Activated CD8-positive, alpha-beta memory T cell treated with anti-CD3 and anti-CD28 coated beads for 1 hour (primary cell): ENCODE measurements at places on chromosomes 7 and 10.

DNA sequence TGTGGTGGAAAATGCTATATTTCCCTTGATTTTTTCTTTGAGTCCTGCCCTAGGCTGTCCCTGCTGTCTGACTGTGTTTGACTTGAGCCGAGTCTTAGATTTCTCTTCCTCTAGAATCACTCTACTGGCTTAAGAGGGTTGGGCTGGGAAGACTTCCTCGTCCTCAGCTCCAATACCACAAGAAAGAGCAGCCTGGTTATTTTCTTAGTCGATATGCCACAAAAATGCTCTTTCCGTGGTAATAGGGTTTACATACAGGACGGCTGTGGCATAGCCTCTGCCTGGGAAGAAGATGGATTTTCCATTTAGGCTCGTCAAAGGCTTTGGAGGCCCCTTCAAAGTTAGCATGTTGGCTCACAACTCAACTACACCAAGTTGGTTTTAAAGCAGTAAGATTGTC is 212.0 kb upstream of the IGFBP3 start:
- DNase-seq, result no peak

DNA sequence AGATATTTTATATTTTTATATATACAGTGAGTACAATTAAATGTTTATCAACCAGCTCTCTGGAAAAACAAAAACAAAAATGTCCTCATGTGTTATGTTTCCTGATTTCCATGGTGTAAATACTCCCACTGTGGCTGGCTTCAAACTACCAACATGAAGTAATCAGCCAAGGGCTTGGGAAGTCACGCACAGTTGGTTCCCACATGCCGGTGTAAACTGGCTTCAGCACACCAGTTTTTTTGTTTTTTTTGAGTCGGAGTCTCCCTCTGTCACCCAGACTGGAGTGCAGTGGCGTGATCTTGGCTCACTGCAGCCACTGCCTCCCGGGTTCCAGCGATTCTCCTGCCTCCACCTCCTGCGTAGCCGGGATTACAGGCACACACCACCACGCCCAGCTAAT is 11.8 kb downstream of the OSBPL3 start:
- no peak for DNase-seq

- no peak for DNase-seq
Observed at GRCh38 chr10:6416892-6417512, 163.1 kb downstream of the PRKCQ start.

DNA sequence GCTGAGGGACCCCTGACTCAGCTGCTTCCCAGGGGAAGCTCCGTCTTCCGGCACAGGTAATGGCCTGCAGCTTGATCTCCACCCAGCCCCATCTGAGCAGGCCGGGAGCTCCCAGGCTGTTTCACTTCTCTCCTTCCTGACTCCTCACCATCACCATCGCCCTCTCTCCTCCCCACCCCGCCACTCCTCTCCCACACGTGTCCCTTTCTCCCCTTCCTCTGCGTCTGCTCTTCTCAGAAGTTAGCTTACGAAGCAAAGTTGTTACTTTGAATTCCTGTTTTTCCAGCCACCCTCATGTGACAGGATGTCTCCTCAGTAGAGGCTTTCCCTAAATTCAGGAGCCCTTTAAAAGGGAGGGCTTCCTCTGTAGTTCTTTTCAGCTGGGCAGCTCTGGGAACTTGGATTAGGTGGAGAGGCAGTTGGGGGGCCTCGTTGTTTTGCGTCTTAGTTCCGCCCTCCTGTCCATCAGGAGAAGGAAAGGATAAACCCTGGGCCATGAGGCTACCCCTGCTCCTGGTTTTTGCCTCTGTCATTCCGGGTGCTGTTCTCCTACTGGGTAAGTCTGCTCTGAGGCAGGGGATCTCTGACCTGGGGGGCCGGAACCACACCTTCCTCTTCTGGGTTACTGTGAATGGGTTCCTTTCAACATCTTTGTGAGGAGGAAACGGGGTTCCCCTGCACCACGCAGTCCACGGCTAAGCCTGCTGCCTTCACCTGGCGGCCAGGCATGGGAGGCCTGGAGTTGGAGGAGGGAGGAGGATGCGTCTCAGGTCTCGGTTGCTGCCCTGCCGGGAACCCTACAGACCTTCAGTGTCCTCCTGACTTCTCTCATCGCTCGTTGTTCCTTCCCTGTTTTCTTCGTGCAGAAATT is at the start of gene MRC1:
TSS of gene MRC1 (plus strand) at position 378 of the 871 bp plus-strand sequence. CDS start at position 496, 118 bp downstream.
- DNase-seq, result no peak

- no peak for DNase-seq
Observed at GRCh38 chr7:16963044-16963443, 81.3 kb upstream of the AGR3 start.

- DNase-seq, result no peak
Observed at GRCh38 chr10:52423369-52423768, 109.3 kb downstream of the DKK1 start.

- DNase-seq, result no peak
Observed at GRCh38 chr10:51860257-51860656, 160.9 kb upstream of the CSTF2T start.

DNA sequence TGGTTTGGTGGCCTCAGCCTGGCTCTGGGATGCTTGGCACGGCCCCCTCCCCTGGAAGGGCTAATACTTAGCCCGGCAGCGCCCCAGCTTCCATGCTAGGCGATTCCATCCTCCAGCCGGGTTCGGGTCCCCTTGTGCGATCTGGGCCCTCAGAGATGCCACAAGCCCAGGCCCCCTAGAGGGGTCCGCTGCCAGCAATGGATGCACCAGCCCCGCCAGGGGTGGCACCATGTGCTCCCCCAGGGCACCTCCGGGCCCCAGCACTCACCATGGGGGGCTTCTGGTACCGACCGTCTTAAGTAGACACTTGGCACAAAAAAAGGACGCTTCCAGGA is 125.7 kb upstream of the KCTD7 start:
- no peak for DNase-seq

DNA sequence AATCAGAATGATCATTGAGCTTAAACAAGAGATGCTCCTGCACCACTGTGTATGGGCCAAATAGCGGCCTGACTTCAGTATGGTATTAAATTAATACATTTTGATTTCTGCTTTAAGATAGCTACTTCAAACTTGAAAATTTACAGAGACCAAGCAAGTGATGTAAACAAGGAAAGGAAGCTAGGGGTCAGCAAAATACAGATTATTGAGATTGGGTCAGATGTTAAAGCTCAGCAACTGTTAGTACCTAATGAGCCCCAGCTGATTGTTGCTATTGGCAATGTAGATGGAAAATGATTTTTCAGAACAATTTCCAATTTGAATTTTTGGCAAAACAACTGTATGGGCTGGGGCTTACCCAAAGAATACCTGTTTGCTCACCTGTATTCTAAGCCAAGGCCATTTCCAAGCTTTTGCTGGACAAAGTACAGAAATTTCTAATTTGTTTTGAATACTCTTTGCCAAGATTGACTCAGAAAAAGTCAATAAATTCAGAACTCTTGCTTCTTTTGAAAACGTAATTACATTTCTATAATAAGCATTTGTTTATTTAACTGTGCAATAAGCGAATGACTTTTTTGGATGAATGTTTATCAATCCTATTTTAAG is 23.0 kb upstream of the DLD start:
- DNase-seq, result no peak

- no peak for DNase-seq
Observed at GRCh38 chr10:76558996-76559891, 1078.4 kb downstream of the KCNMA1 start.

GRCh38 chr7:95793658-95794057 is 21.3 kb downstream of the DYNC1I1 start:
- no peak for DNase-seq

- peak; percentile 18 for DNase-seq
Observed at GRCh38 chr10:34638406-34639054, 176.6 kb downstream of the PARD3 start.

DNA sequence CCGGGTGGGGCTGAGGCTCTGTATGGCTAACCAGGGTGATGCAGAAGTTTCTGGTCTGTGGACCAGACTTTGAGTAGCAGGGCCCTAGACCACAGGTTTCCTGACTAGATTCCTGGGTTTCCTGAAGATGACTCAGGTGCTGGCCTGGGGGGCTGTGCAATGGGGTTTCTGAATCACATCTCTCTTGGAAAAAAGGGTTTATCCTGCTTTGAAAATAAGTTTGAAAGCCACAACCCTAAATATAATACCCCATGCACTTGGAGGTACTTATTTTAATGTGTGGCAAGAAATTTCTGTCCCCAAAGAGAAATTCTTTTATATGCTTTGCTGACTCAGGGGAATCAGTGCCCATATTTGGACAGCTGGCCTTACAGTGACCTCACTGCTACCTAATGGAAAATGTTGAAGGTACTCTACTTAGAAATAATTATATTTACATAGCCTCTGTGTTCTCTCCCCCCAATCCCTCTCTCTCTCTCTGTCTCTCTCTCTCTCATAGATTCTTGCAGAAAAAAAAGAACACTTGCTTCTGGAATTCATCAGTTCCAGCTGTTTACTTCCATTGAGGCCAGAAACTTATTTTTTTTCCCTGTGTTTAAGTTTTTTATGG is 184.4 kb upstream of the LYZL2 start:
- no peak for DNase-seq

- no peak for DNase-seq
Observed at GRCh38 chr7:131131746-131132431, 195.8 kb upstream of the MKLN1 start.

DNA sequence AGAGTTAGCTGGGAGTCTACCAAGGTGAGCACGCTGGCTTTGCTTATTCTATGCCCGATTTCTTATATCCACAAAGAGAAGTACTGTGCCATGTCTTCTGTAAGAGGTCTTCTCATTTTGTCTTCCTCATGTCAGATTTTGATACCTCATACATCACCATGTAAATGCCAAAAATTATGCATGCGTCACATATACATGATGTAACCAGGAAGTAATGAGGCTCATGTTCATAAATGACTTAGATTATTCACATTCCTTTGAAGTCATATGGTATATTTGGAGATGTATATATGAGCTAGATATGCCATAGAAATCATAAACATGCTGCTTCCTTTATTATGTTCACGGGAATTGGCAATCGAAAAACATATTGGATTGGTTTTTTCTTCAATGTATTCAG is 97.7 kb upstream of the CELF2 start:
- no peak for DNase-seq

DNA sequence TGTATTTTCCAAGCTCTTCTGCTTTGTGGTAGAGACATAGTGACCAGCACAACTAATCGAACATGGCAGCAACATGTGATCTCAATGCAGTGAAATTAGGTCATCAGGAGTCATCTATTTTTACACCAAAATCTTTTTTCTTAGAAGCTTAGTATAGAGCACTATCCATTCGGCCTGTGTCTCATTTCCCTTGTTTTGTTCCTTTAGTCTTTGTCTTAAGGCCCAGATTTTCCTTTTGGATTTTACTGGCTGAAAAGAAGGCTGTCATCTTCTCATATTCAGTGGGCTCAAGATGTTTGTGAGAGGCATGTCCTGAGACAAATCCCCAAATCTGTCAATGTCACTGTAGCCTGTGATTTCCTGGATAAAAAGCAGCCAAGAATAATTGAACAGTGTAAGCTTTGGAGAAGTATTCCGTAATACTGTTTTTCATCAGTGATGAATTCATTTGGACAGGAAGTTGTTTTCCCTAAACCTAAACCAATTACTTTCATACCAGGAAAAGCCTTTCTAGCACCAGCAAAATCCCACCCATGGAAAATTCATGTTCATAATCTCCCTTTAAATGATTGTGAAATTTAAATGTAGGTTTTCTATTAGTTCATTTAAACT is 55.2 kb downstream of the MAGI2 start:
- no peak for DNase-seq

GRCh38 chr10:76572021-76572420 is 1065.6 kb downstream of the KCNMA1 start:
- no peak for DNase-seq

DNA sequence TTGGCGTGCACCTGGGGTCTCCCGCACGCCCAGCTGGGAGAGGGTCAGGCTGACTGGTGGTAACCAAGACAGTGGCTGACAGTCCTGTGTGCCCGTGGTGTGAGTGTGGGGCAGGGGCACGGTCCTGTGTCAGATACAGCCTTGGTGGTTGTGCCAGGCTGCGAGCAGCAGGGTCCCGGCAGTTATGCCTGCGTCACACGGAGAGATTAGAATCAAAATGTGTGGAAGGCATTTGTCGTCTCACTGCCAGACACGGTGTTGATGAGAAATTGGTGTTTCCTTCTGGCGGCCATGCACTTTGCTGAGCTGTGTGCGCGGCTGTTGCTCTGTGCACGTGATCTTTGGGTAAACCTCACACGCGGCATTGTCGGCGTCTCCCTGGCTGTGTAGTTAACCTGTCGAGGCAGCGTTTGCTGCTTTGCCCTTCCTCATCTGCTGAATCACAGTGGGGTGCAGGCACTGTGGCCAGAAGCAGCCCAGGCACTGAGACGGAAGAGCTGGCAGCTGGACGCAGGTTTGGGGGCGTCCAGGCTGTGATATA is 87.7 kb downstream of the NKX6-2 start:
- DNase-seq, result no peak

DNA sequence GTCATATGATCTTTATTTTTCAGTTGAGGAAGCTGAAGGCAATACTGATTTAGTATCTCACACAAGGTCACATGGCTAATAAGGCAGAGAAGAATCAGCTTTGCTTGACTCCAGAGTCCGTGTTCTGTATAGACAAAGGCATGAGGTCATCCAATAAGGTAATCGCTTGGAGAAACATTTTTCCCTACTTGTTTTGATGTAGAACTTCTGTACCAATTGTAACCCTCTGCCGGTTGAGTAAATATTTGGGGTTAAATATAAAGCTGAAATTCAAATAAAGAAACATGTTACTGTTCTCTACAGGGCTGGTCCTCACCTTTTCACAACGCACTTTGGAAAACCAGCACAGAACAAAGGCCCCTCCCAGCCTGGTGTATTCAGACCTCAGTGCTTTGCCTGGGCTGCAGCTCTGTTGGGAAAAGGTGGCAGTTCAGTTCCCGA is 83.0 kb upstream of the INSYN2A start:
- no peak for DNase-seq

GRCh38 chr7:40211276-40212003 is 76.6 kb downstream of the SUGCT start:
- no peak for DNase-seq

- DNase-seq, result no peak
Observed at GRCh38 chr7:146375170-146375569, 258.6 kb downstream of the CNTNAP2 start.

DNA sequence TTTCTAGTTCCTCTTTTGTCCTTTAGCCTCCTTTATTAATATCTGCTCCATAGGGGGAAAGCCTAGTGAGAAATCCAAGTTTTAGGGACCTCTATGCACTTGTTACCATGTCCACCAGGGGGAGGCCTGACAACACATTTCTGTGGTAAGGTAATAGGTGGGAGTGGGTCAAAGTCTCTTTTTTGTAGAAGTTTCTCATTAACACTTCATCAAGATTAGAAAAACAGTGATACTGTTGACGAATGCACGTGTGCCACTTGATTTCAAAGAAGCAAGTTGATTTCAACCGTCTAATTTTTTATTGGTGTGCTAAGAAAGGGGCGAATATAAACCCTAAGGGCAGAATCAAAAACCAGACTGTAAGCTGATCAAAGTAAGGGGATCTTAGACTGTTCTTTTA is 30.6 kb downstream of the CISD1 start:
- DNase-seq, result peak; percentile 23

DNA sequence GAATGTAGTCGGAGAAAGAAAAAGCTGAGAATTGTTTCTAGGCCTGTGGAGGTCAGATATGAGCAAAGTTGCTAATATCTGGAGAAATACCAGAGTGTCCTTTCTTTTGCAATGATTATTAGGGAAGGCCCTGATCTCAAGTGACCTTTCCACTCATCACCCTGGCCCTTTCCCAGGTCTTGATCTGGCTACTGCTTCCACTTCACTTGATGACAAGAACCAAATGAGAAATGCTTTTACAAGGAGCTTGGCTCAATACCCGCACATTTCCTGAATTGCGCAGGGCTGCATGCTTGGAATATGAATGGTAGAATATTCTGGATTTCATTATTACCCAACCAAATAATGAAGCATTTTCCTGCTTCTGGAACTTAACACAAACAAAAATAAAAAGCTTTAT is 104.6 kb downstream of the ITGB8 start:
- no peak for DNase-seq

GRCh38 chr10:14016011-14016536 is 314.6 kb downstream of the FRMD4A start:
- DNase-seq, result no peak
